Activated CD8-positive, alpha-beta T cell treated with anti-CD3 and anti-CD28 coated beads, Interleukin-2, amount 10 ng/mL, durations not matched to agents 7 days and 5 days (primary cell): ENCODE measurements at places on chromosomes 11 and 22. TPM values are rescaled to one million over a fixed set of nuclear protein-coding genes. Genes with fewer than 3 reads are reported as not detected.
A peak's percentile ranks its signal among the peaks of the same experiment; 100 is the strongest.

MYOD1 gene
- not detected for total RNA-seq

DNA sequence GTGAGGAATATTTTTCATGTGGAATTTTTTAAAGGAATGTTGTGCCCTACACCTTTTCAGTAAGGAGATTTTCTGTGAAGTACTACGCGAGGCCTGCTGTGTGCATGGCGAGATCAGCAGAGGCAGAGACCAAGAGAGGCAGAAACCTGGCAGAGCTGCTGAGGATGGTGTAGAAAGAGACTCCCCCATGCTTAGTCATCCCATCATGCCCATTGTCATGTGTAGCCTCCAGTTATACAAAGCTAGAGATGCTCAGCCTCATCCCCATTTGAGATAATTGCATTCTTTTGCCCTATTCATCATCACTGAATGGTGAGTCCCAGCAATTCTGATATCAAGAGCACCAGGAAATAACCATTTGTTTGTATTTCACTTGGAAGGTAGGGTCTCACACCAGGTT, 3.0 kb upstream of the MS4A7 start:
- H3K36me3 ChIP-seq = no peaks in the 10 kb centered on the region
- peaks cover 16% of the 10 kb centered on the region for H3K27me3 ChIP-seq
- no peak overlapping the region for H3K4me3 ChIP-seq
- no peak for DNase-seq

MED17 gene
- total RNA-seq = 45.3 TPM

- no peak for DNase-seq
- peaks cover 2% of the 10 kb centered on the region for H3K36me3 ChIP-seq
- H3K27me3 ChIP-seq = peaks cover 6% of the 10 kb centered on the region
- H3K4me3 ChIP-seq = no peak overlapping the region
Observed at GRCh38 chr11:120877746-120878365, 146.0 kb upstream of the TBCEL start.

DNA sequence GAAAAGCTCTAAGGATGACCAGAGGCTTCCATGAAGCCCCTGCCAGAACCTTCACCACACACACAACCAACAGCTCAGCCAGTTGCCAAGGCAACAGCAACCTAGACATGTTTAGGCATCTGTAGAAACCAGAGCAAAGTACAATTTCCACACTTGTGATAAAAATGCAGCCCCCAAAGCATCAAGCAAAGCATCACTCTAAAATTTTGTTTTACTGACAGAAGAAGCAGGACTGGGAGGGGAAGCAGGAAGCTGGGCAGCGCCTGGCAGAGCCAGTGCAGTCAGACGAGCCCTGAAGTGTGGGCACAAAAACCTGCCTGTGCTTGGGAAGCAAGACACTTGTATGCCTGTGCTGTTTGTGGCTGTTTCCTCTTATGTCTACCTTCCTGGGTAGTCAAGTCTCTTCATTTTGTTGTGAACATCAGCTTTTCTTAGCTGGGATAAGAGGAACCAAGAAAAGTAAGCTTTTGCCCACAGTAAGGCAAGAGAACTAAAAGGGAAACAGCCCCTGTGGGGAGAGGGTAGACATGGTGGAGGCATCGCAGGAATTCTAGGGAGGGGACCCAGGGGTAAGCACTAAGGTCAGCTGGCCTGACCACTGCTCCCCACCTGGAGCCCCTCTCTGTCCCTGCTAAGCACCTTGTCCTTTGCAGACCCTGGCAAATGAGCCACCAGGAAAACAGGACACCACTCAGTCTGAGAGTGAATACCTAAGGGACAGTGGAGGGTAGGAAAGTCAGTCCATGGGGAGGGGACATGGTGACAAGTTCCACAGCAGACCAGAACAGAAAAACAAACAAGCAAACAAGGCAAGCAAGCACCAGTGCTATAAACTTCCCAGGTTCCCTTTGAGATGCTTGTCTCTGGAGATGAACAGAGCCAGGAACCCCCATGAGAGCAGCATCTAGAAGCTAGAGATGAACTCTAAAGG, 13.4 kb downstream of the PACSIN2 start:
- peak overlapping the region; percentile 10 for H3K4me3 ChIP-seq
- peaks cover 76% of the 10 kb centered on the region for H3K4me1 ChIP-seq
- H3K27ac ChIP-seq = peak overlapping the region; percentile 68
- peaks cover 4% of the 10 kb centered on the region for H3K36me3 ChIP-seq
- H3K27me3 ChIP-seq = no peaks in the 10 kb centered on the region

- H3K36me3 ChIP-seq = peaks cover 44% of the 10 kb centered on the region
- DNase-seq = no peak
- H3K4me1 ChIP-seq = peaks cover 11% of the 10 kb centered on the region
- H3K4me3 ChIP-seq = no peak overlapping the region
Observed at GRCh38 chr22:42065438-42066125, 5.0 kb downstream of the NAGA start.

BRD1 gene
- total RNA-seq = 43.0 TPM

DNA sequence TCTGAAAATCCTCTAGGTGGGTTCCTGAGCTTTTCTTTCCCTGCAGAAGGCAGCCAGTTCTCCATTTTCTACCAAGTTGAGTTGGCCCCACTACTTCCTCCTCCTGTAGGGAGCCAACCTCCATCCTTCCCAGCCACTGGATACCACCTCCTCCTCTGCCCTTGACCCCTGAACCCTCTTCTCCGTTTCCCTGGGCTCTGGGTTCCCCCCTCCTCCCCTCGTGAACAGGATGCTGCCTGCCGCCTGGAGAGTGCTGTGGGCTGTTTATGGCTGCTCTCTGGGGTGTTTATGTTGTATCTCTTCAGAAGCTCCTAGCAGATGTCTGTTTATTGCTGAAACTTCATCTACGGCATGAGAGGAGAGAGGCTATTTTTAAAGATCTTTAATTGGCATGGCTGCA, 8.6 kb downstream of the MICAL2 start:
- peaks cover 43% of the 10 kb centered on the region for H3K4me1 ChIP-seq
- H3K27me3 ChIP-seq = no peaks in the 10 kb centered on the region
- DNase-seq = no peak
- H3K27ac ChIP-seq = no peak overlapping the region
- H3K4me3 ChIP-seq = no peak overlapping the region

- H3K4me1 ChIP-seq = no peaks in the 10 kb centered on the region
- H3K27me3 ChIP-seq = peaks cover 1% of the 10 kb centered on the region
- no peak overlapping the region for H3K4me3 ChIP-seq
- H3K36me3 ChIP-seq = no peaks in the 10 kb centered on the region
Observed at GRCh38 chr22:27531782-27532530, 269.6 kb downstream of the MN1 start.

DNA sequence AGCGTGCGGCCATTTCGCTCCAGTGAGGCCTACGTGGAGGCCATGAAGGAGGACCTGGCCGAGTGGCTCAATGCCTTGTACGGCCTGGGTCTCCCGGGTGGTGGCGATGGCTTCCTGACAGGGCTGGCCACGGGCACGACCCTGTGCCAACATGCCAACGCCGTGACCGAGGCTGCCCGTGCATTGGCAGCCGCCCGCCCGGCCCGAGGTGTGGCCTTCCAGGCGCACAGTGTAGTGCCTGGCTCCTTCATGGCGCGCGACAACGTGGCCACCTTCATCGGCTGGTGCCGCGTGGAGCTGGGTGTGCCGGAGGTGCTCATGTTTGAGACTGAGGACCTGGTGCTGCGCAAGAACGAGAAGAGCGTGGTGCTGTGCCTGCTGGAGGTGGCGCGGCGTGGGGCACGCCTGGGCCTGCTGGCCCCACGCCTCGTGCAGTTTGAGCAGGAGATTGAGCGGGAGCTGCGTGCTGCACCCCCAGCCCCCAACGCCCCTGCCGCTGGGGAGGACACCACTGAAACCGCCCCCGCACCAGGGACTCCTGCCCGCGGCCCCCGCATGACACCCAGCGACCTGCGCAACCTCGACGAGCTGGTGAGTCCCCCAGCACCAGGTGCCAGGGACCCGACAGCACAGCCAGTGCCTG, 1.8 kb downstream of the GAS2L1 start:
- DNase-seq = no peak
- H3K27me3 ChIP-seq = peaks cover 24% of the 10 kb centered on the region
- H3K4me3 ChIP-seq = peak overlapping the region; percentile 63
- H3K4me1 ChIP-seq = peaks cover 52% of the 10 kb centered on the region

MYO18B gene
- 1.2 TPM for total RNA-seq

DNA sequence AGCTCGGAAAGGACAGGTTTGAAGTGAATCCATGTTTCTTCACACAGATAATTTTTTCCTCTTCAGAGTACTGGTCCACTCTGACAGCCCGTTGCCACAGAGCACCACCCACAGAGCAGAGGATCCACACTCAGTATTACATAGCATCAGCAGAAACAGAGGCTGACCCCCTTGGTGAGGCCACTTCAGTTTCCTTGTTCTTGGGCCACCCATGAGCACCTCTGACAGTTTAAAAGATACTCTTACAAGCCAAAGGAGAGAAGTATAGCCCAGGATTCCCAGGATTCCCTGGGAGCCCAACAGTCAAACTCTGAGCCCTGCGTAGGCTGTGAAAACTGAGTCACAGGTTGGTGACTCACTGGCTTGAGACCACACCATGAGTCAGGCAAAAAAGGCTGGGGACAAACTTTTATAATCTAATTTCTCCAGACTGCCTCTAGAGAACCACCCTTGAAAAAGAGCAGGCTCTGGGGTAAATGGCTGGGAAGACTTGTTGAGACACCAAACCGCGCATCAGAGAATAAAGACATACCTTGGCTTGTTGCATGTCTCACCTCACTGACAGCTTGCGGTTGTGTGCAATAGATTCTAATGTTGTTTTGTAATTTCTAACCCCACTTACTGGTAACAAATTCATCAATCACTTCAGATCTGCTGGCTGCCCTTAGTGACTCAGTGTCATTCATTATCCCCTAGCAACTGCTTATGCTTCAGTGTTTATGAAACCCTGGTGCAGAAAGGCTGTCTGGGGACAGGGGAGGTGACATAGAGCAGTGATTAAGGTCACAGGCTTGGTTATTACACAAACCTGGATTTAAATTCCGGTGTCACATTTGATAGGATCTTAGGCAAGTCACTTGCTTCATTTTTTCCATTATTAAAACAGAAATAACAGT, 56.9 kb upstream of the PRSS23 start:
- no peaks in the 10 kb centered on the region for H3K36me3 ChIP-seq
- DNase-seq = no peak
- no peaks in the 10 kb centered on the region for H3K27me3 ChIP-seq
- no peak overlapping the region for H3K4me3 ChIP-seq

TBX10 gene
- total RNA-seq = not detected

NAV2 gene
- total RNA-seq = 0.23 TPM

DNA sequence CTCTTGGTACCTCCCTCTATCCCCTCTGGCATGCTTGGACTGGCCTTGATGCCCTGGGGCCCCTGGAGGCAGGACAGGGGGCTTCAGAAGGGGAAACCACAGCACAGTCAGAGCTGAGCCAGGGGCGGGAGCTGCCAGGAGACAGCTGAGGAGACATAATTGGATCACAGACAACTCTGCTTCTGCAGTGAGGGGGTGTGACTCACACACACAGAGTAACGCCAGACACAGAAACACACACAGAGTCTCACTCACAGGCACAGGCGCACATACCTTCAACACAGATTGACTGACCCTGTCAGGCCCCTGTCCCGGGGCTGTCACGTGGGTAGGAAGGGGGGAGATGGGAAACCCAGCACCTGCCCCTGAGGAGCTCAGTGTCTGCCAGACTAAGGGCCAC, 20.6 kb downstream of the STARD10 start:
- peaks cover 5% of the 10 kb centered on the region for H3K27me3 ChIP-seq
- H3K36me3 ChIP-seq = no peaks in the 10 kb centered on the region
- DNase-seq = no peak

SUN2 gene
- 481 TPM for total RNA-seq

DNA sequence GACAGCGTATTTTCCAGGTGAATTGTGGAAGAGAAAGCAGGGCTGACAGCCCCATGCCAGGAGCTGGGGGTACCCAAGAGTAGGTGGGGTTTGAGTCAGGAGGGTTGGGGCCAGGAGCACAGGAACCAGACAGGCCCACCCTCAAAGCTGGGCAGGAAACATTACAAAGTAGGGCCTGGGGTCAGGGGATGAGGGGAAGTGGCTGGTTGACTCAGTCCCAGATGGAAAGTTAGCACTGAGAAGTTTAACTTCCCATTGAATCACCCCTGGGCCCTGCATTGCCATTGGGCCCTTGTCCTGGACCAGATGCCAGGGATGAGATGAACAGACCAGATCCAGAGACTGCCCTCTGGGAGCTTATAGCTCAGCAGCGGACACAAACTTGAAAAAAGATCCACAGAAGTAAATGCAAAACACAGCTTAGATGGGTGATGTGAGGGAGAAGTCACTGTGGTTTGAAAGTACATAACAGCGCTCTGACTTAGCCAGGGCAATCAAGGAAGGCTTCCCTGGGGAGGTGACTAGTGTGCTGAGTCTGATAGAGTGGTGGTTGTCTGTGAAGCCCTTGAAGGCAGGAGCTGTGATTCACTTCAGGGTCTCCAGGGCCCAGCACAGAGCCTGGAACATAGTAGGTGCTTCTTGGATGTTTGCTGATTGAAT, 2.2 kb downstream of the MAFF start:
- peak overlapping the region; percentile 83 for H3K4me3 ChIP-seq
- H3K4me1 ChIP-seq = peaks cover 54% of the 10 kb centered on the region
- H3K27me3 ChIP-seq = no peaks in the 10 kb centered on the region
- H3K27ac ChIP-seq = peak overlapping the region; percentile 68
